ENCODE measurements at places on chromosomes 2 and 18.
A peak's percentile ranks its signal among the peaks of the same experiment; 100 is the strongest.

GRCh38 chr2:162342321-162342720, 1.6 kb upstream of the GCA start:
- DNase-seq = no peak

- no peak for DNase-seq
Observed at GRCh38 chr18:2223449-2223848, 347.9 kb downstream of the METTL4 start.

GRCh38 chr2:19312949-19313348, 45.5 kb downstream of the OSR1 start:
- no peak for DNase-seq

GRCh38 chr18:43760010-43760409, 482.7 kb upstream of the SYT4 start:
- DNase-seq = no peak

DNA sequence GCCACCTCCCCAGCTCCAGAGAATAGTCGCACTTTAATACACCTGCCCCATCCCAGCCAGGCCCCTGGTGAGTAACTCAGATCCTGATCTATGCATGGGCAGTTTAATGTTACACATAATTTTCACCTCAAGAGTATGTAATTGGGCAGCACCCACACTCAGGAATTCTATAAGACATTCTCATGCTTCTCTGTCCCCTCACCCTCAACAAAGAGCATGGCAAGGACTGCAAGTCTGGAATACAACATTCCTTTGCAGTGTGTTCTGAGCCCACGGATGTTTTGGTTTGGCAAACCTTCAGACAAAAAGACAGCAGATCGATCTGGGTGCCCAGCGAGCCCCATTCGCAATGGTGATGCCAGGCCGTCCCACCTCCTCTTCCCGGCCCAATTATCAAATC, 4.9 kb upstream of the SLC14A1 start:
- DNase-seq = no peak

- DNase-seq = no peak
Observed at GRCh38 chr2:75800456-75800855, 89.7 kb upstream of the GCFC2 start.

GRCh38 chr2:5932556-5933469, 240.6 kb downstream of the SOX11 start:
- peak; percentile 42 for DNase-seq

DNA sequence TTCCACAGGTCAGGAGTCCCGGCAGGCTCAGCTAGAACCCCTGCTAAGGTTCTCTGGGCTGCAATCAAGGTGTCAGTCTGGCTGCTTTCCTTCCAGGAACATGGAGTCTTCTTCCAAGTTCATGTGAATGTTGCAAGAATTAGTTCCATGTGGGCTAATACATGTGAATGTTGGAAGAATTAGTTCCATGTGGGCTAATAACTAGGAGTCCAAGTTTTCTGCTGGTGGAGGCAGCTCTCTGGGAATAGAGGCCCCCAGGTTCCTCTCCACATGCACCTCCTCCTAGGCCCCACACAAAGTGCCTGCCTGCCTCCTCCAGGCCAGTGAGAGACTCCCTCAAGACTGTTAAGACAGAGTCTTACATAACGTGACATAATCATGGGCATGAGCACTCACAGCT, 140.8 kb upstream of the SLC35G4 start:
- no peak for DNase-seq

DNA sequence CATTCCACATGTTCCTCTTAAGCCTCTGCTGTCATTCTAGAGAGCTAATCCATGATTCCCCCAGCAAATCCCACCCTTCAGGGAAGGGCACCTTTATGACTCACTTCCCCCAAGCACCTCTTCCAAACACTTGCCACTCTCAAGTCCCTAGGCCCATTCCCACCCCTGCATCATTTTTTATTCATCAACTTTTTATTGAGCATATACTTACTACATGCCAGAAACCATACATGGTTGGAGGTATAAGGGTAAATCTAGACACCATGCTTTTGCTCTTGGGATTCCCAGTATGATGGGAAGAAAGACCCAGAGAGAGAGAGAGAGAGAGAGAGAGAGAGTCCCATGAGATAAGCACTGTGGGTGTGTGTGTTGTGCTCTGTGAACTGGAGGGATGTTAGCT, 87.9 kb downstream of the MAPK4 start:
- no peak for DNase-seq

- DNase-seq = no peak
Observed at GRCh38 chr2:174072857-174073256, 107.7 kb upstream of the SP3 start.

- DNase-seq = no peak
Observed at GRCh38 chr2:65647249-65647842, 214.9 kb upstream of the SPRED2 start.

DNA sequence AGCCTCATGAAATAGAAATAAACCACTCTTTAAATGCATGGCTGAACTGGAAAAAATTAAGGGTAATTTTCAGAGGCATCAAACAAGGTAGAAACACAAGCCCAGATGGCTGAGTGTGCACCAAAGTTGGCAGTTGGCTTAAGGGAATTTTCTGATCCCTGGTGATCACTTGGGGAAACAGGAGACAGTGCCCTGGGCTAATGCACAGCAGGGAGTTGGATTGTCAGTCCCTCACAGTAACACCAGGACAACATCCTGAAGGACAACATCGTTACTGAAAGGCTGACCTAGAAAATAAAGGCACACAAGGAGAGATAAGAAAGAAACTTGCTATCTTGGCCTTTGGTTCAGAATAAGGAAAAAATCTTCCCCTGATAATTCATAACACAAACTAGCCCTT, 417.0 kb downstream of the SLC4A3 start:
- no peak for DNase-seq

DNA sequence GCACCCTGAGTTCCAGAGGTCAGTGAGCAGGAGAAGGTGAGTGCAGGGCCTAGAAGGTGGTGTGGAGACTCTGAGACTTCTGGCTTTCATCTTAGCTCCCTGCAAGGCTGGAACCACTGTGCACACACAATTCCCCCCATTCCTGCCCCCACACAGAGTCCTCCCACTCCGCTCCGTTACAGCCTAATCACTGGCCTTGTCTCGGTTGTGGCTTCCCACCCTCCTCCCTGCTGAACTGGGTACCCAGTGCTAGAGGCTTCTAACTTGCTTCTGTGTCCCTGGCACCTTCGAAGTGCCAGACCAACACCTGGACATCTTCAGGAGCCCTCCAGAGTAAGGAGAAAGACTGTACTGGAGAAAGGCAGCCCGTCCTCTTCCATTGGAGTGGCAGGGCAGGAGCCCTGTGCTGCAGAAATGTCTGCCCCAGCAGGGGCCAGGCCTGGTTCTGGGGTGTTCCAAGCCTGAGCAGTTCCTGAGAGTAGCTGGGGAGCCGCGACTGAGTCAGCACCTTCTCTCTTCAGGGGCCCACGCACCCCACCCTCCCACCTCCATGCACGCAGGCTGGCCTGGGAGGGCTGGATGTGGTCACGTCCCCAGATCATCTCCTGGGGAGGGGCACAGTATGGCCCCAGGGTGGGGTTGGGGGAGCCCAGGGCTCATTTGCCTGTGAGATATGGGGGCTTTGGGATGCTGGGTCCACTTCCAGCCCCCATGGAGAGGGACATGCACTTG, 23.4 kb downstream of the CROCC2 start:
- no peak for DNase-seq

GRCh38 chr2:67867735-67868134, 195.1 kb downstream of the C1D start:
- no peak for DNase-seq

DNA sequence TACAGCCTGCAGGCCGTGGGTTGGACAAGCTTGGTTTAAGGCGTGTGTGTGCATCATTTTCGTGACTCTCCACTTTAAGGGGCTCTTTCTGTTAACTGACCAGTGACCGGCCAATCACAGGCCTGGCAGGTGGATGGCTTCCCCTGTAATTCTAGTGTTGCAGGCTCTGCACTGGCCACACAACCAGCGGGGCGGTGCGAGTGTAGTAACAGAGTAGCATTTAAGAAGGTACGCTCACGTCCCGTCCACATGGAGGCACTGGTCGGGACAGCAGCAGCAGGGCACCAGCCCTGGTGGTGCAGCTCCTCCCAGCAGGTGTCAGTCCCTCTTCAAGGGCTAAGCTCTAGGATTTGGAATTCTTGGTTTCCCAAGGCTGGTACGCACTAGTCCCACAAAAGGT, 8.0 kb upstream of the ANO7 start:
- DNase-seq = no peak

DNA sequence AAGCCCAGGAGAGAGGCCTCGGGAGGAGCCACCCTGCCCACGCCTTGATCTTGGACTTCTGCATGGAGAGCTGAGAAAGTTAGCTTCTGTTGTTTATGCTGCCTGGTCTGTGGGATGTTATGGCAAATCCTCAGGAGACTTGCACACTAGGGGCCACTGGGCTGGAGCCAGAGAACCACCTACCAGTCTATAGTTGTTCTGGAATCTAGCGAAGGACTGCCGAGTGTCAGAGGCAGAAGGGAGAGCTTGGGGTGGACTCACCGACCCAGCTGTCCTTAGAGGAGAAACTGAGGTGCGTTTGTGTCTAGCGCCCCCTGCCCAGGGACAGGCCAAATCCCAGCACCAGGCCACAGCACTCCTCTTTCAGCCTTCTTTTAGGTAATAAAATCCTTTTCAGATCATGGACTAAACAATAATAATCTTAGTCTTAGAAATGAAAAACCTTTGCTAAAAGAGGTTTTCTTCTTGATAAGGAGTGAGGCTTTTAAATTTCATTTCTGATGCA, 398.7 kb upstream of the SALL3 start:
- DNase-seq = no peak

DNA sequence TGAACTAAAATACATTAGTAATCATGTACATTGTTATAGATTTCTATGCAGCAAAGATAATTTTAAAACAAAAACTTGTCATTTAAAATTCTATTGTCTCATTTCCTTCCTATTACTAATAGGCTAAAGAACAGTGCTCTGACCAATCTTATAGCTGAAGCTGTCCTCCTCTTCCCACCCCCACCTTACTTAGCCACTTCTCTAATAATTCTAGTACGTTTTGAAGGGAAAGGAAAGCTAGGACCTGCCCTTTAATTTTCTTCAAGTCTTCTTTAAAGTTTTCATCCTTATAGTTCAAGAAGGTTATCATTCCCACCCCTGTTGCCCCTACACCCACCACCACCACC, 121.6 kb downstream of the RBMS1 start:
- DNase-seq = no peak

DNA sequence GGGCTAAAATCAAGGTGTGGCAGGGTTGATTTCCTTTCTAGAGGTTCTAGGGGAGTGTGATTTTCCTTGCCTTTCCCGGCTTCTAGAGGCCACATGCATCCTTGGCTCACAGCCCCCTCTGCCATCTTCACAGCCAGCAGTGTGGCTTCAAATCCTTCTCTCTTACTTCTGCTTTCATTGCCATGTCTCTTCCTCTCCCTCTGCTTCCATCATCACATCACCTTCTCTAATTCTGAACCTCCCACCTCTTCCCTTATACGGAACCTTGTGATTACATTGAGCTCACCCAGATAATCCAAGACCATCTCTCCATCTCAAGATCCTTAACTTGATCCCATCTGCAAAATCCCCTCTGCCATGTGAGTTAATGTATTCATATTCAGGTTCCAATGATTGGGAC, 56.2 kb upstream of the RMDN2 start:
- DNase-seq = no peak

DNA sequence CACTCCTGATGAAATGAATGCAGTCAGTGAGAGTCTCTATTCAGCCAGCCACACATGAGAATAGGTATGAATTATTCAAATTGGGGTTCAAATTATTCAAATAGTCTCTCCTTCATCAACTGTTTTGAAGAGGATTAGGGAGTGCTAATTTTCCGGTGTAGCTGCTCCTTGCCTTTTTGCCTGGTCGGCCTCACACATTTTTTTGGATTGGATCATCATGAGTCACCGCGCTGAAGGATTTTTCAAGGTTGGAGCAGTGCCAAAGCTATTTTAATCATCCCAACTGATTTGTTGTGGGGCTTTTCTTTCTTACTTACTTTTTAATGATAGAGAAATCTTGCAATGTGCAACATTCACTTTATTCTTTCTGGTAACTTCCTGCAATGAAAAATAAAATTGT, 2.4 kb upstream of the DTNA start:
- no peak for DNase-seq

DNA sequence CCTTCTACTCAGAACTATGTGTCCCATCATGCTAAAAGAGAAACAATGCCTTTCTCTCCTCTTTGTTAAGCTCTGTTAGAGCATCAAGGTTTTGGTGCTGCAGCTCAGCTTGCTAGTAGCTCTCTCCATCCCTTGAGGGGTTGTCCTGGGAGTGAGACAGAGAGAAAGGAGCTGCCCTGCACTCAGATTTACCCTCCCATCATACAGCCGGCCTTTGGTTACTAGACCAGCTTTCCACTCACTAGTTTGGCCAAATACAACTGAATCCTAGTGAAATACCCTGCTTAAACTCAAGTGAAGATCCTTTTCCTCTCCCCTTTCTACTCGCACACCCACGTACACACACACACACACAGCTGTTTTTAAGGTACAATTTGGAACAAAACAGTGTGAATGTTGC, 2.3 kb upstream of the CHN1 start:
- DNase-seq = no peak

DNA sequence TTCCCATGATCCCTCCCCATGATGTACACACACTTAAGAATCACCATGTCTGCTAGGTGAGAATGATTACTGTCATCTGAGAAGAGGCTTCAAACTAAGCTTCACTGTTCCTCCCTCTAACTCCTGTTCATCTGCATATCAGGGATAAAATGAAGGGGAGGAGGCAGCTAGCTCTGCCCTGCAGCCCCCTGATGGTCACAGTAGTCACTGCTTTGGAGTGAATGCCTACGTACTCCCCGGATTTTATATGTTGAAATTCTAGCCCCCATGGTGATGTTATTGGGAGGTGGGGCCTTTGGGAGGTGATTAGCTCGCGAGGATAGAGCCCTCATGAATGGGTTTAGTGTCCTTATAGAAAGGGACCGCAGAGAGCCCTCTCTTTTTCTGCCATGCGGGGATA, 156.4 kb downstream of the NCKAP5 start:
- no peak for DNase-seq

- DNase-seq = no peak
Observed at GRCh38 chr18:55421615-55422419, 166.2 kb downstream of the TCF4 start.
